ENCODE measurements at places on chromosomes 7 and 10.

DNA sequence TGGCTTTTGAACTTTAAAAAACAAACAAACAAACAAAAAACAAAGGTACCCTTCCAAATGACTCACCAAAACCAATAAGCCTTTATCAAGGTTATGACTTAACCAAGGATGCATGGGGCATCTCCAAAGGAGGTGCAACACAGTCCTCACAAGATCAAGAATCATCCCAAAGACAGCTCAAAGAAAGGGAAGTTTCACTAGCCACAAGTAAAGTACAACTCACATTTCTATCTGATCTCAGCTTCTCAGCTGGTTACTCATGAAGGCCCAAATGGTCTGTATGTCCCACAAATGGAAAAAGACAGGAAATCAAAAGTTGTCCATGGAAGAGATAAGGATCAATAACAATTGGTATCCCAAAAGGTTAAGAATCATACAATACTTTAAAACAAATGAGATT, 6.0 kb upstream of the MKLN1 start:
- no peak overlapping the region for H3K4me3 ChIP-seq
- H3K27me3 ChIP-seq, result no peaks in the 10 kb centered on the region
- no peak overlapping the region for H3K27ac ChIP-seq
- H3K36me3 ChIP-seq, result no peaks in the 10 kb centered on the region
- no peak for DNase-seq

DNA sequence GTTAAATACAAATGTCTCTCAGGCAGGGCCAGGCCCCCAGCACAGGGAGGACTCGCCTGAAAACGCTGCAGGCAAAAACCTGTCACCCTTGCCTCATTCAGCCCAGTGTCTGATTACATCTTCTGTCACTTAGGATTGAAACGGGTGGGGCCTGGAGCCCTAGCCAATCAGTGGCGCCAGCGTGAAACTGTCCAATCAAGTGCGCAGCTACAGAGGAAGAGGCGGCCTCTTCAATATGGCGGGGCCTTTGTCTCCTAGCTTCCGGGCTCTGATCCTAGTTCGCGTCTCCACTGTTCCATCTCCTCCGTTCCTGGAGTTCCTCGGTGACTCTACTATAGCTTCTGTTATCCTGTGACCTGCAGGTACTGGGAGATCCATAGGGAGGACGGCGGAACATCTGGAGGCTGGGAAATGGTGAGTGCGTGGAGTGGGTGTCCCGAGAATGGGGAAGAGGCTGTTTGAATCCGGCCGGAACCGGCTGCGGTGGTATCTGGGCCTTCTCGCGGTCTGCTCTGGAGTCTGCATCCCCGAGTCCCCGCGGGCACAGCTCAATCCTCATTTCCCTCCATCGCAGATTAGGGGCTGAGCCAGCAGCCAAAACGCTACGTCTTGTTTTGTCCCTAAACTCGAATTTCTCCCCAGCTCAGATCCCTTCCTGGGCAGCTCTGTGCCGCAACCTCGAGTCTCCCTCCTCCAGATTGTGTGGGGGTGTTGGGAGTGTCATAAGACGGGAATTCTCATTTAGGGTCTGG, at the start of gene ZNF736:
TSS of gene ZNF736 (plus strand) at position 222 of the 752 bp plus-strand sequence. CDS start at position 412, 190 bp downstream.
- no peaks in the 10 kb centered on the region for H3K4me1 ChIP-seq
- no peak within 1 kb of the TSS for H3K27ac ChIP-seq
- no peak within 1 kb of the TSS for H3K4me3 ChIP-seq
- H3K36me3 ChIP-seq, result no peaks in the 10 kb centered on the region

GRCh38 chr10:111084366-111085255, 7.8 kb downstream of the ADRA2A start:
- peaks cover 7% of the 10 kb centered on the region for H3K27me3 ChIP-seq
- H3K4me1 ChIP-seq, result peaks cover 8% of the 10 kb centered on the region
- no peak overlapping the region for H3K4me3 ChIP-seq
- H3K27ac ChIP-seq, result no peak overlapping the region
- H3K36me3 ChIP-seq, result no peaks in the 10 kb centered on the region

GRCh38 chr7:51666266-51666665, 349.7 kb upstream of the COBL start:
- H3K36me3 ChIP-seq, result no peaks in the 10 kb centered on the region
- no peak overlapping the region for H3K27ac ChIP-seq
- no peak for DNase-seq
- H3K4me3 ChIP-seq, result no peak overlapping the region

Data from hepatocyte (in vitro differentiated cells).